Stimulated activated CD8-positive, alpha-beta memory T cell treated with anti-CD3 and anti-CD28 coated beads, Interleukin-4, amount 100 ng/mL, for 48 hours (primary cell): ENCODE measurements at places on chromosomes 2 and 18.
A peak's percentile ranks its signal among the peaks of the same experiment; 100 is the strongest.

- no peak for DNase-seq
Observed at GRCh38 chr2:3712831-3713503, 9.6 kb downstream of the DCDC2C start.

GRCh38 chr2:234787114-234787513 is 164.7 kb upstream of the SH3BP4 start:
- no peak for DNase-seq

DNA sequence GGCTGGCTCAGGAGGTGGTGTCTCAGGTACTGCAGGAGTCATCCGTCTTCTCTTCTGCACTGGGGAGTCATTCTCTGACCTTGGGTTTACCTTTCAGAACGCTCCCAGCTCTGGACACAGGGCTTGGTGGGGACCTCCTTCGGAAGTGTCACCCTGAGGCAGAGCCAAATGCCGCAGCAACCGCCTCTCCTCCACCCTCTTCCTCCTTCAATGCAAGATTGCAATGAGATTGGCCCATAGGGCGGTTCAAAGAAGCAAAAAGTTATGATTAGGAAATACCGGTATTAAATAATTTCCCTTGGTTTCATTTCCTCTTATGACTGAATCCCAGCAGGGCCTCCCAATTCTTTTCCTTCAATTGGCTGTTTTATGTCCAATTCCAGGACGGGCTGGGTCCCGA is 178.8 kb downstream of the ACKR3 start:
- no peak for DNase-seq

GRCh38 chr2:71275939-71276310 is 49.0 kb upstream of the PAIP2B start:
- DNase-seq = no peak

DNA sequence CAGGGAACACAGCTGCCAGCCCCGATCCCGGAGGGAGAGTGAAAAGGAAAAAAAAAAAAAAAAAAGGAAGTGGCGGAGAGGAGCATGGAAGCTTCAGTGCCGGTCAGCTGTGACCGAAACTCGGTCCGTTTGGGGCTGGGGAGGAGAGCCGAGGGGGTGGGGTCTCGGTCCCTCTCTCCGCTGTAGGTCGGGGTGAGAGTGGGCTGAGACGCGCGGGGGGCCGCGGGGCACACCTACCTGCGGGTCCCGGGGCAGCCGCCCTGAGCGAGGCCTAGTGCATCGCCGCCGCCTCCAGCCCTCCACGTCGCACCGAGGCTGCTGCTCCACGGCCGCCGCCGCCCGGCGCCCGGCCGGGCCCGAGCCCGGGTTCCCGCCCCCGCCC is 536 bp downstream of the VPS54 start:
- peak; percentile 64 for DNase-seq

DNA sequence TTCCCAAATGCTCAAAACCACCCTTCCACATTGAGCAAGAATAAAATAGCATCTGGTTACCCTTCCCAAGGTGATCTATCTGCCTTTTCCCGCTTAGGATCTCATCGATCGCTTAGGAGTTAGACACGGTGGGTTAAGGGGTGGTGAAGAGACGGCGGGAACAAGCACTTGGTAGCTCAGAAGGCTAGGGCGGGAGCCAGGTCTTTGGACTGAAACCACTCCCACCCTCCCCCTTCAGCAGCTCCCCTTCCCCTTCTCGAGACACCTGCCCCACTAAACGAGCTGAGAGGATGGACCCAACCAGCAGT is 513 bp downstream of the THOC1 start:
- no peak for DNase-seq
